Stimulated activated CD4-positive, alpha-beta T cell treated with anti-CD3 and anti-CD28 coated beads, Interleukin-12 subunit alpha, Interleukin-12 subunit beta, amount 100 ng/mL, for 48 hours (primary cell): ENCODE measurements at places on chromosomes 13 and 19.

DNA sequence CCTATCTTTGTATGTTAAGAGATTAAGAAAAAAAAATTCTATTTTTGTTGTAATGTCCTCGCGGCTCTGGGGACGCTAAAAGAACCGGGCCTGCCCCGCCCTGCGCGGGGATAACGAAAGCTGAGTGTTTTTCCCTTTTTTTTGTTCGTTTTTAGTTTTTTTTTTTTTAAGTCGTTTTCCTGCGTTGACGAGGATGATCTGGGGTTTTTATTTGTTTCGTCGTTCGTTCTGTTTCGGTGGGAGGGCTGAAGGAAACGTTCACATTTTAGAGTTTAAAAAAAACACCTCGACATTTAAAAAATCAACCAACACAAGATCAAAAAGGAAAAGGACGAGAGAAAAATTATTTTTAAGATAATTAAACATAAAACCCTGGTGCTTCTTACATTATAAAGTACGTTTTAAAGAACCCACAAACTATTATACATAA, 5.6 kb downstream of the LYL1 start:
- no peak for DNase-seq

- no peak for DNase-seq
These were observed 4.0 kb upstream of the IGFL1 start for GRCh38 chr19:46225558-46226004.

DNA sequence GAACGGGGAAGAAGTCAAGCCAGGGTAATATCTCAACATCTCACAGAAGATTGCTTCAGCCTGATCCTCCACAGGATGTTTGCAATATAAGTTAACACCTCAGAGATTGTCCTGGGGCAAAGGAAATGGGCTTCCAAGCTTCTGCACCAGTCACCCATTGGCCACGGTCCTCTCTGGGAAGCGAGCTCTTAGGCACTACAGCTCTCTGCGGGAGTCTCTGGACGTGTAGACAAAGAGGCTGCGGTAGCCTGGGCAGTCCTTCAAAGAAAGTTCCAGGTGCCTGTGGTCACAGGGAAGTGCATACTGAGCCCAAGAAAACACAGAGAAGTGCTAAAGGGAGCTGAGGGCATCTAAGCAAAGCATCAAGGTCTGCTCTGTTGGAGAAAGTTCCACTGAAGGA, 805.7 kb downstream of the DIAPH3 start:
- no peak for DNase-seq

DNA sequence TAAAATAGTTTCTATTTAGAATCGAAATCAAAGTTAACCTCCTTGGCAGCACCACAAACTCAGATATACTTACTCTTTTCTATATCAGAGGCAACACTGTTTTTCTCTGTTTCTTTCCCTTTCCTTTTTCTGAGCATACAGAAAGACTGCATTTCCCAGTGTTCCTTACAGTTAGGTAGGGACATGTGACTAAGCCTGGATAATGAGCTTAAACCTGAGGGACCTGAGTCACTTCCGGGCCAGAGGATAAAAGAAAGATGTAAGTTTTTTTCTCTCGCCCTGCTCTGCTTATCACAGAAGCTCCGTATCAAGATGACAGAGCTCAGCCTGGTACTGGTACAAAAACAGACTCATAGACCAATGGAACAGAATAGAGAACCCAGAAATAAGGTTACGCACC, 531.9 kb downstream of the KLF12 start:
- DNase-seq, result no peak

- DNase-seq, result no peak
These were observed 18.4 kb downstream of the TMEM272 start for GRCh38 chr13:51826606-51827005.

- no peak for DNase-seq
These were observed 11.9 kb downstream of the UNC13A start for GRCh38 chr19:17676295-17676694.

DNA sequence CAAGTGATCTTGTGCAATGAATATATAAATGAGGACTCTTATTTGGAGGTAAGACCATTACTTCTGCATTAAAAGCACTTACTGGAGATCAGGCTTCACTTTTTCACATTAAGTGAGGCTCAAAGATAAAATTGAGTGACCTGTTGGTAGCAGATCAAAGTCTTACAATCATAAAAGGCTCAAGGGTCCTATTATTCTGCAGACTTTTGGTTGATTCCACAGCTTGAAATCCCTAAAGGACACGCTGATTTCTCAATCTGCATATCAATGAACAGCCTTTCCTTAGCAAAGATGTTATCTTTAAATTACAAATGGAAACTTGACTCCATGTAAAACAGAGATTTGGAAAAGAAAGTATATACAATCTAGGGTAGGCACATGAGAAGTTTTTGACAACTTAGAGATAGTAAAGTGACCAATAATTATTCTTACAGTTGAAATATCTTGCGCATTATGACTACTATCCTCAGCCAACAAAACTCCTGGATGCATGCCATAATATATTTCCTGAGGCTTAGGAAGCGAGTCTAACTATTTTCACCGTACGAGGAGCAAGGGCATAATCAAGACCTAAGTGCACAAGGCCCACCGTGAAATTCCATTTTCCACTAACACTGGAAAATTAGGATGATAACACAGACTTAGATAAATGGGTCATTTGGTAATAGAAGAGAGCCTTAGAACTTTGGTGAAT, 640.7 kb downstream of the LIG4 start:
- no peak for DNase-seq

DNA sequence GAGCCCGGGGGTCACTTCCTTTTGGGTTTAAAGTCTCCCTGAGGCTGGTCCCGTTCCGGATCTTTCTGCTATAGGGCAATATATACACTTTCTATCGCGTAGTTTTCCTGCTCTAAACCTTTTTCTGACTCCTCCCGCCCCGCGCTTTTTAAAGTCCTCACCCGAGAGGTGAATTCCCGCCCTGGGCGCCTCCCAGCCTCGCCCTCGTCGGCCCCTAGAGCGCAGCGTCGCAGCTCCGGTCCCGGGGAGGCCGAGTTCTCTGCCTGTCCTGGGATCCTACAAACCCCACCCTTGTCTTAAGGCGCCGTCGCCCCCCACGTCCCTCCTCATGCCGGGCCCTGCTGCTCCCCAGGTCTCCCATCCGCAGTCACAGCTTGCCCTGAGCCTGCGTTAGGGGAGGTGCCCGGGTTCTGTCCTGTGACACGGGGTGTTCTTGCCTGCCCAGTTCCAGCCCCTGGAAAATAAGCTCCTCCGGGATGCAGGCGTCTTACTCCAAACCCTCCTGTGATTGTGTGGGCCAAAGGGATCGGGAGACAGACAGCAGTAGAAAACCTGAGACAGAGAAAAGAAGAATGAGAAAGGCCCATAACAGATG, 491 bp downstream of the ZNF525 start:
- peak; percentile 7 for DNase-seq

- no peak for DNase-seq
These were observed 109.8 kb downstream of the CACNA1A start for GRCh38 chr19:13396250-13397080.

GRCh38 chr13:98839856-98840769, 87.6 kb upstream of the SLC15A1 start:
- peak; percentile 15 for DNase-seq

DNA sequence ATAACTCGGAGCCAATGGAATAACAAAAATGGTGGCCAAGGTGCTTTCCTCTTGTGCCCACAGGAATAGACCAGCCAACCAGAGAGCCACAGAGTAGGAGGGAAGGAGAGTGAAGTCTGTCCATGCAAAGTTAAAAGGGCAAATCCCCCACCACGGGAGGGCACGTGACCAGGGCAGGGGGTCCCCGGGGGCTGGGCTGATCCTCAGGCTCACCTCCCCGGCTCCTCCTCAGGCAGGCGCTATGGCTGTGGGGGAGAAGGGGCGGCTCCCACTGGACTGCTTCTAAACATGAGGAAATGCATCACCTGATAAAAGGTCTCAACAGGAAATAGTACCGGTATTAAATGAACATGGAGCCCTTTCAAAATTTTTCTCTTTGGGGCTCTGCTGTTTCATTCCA, 73.2 kb upstream of the SLC15A1 start:
- DNase-seq, result no peak

DNA sequence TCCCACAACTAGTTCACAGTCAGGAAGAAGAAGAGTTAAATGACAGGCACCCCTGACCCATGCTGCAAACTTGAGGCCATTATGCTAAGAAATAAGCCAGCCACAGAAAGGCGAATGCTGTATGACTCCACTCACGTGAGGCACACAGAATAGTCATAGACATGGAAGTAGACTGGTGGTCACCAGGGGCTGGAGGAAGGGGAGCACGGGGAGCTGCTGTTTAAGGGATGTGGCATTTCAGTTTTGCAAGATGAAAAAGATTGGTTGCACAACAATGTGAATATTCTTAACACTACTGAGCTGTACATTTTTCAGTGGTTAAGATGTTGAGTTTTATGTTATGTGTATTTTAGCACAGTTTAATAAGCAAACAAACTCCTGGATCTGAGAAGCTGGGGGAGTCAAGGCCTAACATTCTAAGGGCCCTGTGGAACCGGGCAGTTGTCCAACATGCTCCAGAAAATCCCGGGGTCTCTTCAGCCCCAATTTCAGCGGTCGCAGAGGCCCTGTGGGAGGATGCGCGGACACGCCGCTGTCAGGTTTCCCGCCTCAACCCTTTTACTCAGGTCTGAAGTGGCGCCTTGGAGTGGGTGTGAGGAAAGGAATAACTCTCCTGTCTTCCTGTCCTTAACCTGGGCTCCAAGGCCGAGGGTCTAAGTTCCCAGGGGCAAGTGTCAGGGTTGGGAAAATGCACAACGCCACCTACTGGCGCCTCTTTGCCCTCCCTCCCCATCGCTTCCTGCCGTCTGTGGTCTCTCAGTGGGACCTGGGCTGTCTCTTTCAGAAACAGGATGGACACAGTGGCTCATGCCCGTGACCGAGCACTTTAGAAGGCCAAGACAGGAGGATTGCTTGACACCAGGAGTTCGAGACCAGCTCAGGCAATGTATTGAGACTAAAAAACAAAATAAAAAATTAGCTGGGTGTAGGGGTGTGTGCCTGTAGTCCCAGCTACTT, 4.4 kb upstream of the TMEM272 start:
- no peak for DNase-seq

- DNase-seq, result no peak
These were observed 218.0 kb upstream of the SERP2 start for GRCh38 chr13:44155422-44156293.

- DNase-seq, result no peak
These were observed 16.1 kb downstream of the CKM start for GRCh38 chr19:45306518-45307027.

- no peak for DNase-seq
These were observed 5.5 kb downstream of the DPP9 start for GRCh38 chr19:4717966-4718701.

DNA sequence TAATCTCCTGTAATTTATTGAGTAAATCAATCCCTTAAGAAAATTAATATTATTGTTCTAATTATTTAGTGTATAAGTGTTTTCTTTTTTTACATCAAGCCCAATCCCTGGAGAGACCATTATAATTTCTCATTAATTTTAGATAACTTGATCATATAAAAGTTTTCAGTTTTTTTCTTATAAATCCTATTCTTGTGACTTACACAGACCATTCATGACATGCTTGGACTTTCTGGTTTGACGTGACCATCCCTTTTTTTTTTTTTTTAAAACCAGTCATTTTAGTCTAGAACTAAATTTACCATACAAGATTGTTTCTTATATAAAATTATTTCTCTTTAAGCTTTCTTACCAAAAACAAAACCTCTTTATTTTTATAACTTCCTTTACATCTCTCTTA, 5.4 kb upstream of the MTRF1 start:
- DNase-seq, result peak; percentile 32

GRCh38 chr19:1057176-1057855, 9.7 kb upstream of the ARHGAP45 start:
- no peak for DNase-seq

DNA sequence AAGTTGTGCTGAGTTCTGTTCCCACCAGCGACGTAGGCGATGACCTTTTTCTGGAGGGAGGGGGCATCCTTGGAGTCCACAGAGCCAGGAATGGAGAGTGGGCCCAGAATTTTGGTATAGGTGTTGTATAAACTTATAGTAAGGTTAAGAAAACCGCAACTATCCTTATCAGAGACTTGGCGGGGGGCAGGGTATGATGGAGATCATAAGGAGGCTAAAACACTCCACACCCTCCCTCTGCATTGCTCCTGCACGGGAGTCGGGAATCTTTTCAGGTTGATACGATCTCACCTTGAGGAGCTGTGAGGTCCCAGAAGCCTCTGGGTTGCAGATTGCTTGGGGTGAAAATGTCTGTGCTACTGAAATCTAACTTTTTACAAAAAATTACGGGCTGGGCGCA, 6.3 kb upstream of the CEACAM19 start:
- DNase-seq, result no peak

DNA sequence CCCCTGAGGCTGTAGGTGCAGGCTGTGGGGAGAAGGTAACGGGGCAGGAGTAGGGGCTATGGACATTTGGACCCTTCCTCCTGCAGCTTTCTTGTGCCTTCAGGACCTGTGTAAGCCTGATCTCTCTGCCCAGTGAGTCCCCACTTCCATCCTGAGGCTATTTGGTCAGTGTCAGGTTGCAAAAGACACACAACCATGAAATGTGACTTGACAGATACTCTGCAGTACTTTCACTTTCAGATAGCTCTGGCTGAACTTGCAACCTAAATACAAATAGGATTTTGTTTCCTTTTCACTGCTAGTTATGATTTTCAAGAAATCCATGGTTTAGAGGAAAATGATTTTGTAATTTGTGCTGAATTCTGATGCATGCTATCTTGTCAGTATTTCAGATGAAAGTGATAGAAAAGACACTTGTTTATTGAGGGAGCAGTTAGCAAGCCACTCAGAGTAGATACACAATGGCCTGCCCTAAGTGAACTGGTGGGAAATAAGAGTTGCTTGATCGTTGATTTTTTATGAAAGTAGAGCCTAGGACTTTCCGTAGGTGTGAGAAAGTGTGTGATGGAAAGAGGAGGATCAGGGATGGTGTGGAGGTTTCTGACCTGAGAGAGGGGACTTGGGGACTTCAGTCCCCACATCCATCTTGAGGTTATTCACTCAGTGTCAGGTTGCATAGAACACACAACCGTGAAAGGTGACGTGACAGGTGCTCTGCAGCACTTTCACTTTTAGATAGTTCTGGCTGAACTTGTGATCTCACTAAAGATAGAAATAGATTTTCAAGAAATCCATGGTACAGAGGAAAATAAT, 18.1 kb upstream of the EID2 start:
- no peak for DNase-seq

- DNase-seq, result no peak
These were observed 6.1 kb downstream of the SACS start for GRCh38 chr13:23427342-23427843.

- DNase-seq, result no peak
These were observed 16.6 kb downstream of the IL12RB1 start for GRCh38 chr19:18070181-18070580.

DNA sequence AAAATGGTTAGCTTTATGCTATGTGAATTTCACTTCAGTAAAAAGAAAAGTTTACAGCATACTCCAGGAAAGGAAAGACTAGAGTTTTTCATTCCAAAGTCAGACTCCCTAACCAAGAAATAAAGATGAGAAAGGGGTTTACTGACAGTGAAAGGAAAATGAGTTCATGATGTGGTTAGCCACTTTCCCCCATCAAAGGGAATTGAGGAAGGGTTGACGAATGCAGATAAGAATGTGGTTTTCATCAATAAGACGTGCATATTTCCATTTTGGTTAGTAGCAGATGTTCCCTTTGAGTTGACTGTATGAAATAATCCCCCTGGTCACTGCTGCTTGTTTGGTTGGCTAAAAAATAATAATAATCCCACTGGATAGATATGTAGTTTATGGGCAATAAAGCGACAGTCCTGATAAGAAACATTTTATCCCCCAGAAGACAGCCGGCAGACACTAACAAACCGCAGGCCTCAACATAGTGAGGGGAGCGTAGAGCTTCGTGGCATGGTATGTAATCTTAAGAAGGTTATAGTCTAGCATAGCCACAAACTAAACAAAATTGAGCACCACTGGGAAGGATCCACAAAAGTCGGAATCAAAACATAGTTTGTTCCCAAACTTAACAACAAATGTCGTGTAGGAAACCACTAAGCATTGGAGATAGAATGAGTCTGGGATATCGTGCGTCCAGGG, 114.8 kb downstream of the COL4A2 start:
- DNase-seq, result peak; percentile 44
